ENCODE measurements at places on chromosomes 7 and 10.

GRCh38 chr10:50407076-50407801 is 155.9 kb upstream of the ASAH2 start:
- no peak for DNase-seq

DNA sequence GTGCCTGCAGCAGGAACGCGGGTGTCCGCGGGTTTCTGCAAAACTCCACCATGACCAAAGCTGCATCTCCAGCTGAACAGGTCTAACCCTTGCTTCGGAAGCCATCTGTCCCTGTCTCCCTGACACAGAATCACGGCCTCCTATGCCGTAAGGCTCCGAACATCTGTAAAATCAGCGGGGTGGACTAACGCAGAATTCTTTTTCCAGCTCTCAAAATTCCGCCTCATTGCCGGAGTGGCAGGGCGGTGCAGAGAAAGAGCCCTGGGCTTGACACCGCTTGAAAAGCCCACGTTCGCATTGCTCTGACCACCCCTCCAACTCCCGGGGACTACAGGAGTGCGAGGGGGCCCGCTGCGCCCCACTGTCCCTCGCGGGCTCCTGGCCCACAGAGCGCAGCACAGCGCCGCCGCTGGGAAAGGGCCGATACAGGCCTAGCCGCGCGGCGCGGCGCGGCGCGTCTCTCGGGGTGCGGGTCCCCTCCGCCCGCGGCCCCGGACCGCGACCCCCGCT is 409 bp downstream of the DNMBP start:
- no peak for DNase-seq

- DNase-seq, result peak; percentile 98
These were observed 6.1 kb downstream of the NYAP1 start for GRCh38 chr7:100489824-100490223.

- no peak for DNase-seq
These were observed 26.4 kb upstream of the AKR1B10 start for GRCh38 chr7:134500982-134501381.

DNA sequence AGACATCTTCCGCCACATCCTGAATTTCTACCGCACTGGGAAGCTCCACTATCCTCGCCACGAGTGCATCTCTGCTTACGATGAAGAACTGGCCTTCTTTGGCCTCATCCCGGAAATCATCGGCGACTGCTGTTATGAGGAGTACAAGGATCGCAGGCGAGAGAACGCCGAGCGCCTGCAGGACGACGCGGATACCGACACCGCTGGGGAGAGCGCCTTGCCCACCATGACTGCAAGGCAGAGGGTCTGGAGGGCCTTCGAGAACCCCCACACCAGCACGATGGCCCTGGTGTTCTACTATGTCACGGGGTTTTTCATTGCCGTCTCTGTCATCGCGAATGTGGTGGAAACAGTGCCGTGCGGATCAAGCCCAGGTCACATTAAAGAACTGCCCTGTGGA is 1.9 kb downstream of the KCND2 start:
- no peak for DNase-seq

GRCh38 chr7:4109481-4110110 is 572.5 kb upstream of the FOXK1 start:
- DNase-seq, result no peak

DNA sequence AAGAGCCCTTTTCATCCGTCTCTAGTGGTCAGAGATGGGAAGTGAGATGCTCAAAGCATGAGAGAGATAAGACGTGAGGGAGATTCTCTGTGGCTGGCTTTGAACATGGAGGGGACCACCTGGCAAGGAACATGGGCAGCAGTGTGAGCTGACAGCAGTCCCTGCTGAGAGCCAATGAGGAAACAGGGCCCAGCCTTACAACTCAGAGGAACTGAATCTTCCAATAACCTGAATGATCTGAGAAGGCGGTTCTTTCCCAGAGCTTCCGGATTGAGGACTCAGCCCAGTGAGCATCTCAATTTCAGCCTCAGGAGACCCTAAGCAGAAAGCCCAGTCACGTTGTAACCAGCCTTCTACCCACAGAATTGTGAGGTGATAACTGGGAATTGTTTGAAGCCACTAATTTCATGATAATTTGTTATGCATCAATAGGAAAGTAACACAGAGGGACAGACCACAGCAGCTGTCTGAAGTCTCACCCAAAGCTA is 33.9 kb upstream of the IKZF1 start:
- DNase-seq, result no peak

- no peak for DNase-seq
These were observed 139.8 kb upstream of the RSU1 start for GRCh38 chr10:16957038-16957437.

GRCh38 chr10:7350541-7351195 is 60.2 kb downstream of the SFMBT2 start:
- DNase-seq, result no peak

DNA sequence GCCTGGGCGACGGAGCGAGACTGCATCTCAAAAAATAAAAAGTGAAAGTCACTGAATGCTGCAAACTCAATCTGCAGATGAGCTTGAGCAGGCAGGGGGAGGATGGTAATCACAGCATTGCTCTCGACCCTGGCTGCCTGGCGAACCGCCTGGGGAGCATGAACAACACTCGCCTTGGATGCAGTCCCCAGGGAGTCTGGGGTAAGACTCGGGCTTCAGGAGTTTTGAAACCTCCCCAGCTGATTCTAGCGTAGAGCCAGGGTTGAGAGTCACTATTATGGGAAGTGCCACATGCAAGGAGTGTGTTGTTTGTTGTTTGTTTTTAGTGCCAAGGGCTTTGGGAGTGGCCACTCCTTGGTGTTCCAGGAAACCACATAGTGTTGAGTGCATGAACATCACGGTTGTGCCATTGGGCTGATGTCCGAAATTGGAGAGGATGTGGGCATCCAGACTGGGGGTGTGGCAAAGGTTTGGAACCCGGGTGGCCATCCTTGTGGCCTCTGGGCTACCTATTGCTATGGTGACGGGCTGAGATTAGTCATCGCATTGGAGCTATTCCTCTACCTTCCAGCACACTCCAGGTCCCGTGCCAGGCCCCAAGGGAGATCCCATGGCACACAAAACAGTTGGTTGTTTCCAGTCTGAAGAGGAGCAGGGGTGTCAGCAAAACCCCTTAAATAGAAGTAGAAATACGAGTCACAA is 92.6 kb downstream of the RGS10 start:
- DNase-seq, result no peak
